Naive thymus-derived CD8-positive, alpha-beta T cell (primary cell): ENCODE measurements at places on chromosomes 3 and 15.

GRCh38 chr3:125591116-125591760 is 4.1 kb downstream of the OSBPL11 start:
- no peak for DNase-seq

DNA sequence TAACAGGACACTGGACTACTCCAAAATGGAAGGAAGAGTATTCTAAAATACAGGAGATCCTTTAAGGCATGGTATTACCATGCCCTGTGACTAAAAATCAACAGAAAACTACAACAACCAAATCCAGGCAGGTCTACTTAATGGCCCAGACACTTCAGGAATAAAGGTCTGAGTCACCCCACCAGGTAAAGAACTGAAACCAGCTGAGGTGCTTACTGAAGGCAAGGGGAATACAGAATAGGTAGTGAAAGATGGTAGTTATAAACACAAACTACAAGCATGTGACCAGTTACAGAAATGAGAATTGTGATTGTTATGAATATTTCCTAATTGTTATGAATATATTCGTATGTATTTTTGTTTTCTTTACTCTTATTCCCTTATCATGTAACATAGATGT is 13.4 kb downstream of the IFT57 start:
- DNase-seq = no peak

- DNase-seq = no peak
These were observed 191.7 kb upstream of the GADL1 start for GRCh38 chr3:31086148-31086547.

DNA sequence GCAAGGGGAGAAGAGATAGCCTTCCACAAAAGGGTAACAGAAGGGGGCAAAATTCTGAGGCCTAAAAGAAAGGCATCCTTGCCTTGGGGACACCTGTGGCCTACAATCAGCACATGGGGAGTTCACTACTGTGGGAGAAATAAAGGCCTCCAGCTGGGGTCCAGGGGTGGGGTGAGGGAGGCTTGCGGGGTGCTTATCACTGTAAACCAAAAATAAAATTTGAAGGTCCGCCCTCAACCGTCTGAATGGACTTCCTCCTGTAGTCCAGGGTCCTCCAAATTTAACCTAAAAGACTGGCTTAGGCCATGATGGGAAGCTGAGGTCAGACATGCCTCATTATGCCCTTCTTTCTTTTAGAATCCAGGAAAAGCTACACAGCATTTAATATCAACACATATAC is 2.1 kb upstream of the POLR2M start:
- no peak for DNase-seq

DNA sequence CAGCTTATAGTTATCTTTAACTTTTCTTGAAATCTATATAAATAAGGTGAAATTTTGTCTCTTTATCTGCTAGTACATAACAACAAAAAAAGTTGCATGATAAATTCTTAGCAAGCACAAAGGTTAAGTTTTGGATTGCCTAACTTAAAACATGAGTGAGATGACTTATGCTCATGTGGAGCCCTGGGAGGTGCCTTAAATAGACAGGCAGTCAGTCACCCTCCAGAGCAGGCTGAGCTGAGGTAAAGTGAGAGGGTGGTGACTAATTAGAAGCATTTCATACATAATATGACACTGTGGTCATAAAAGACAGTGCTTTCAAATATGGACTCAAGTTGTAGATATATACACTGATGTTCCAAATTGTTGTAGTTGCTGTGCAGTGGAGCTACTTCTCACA is 14.6 kb upstream of the MME start:
- no peak for DNase-seq

- no peak for DNase-seq
These were observed 24.6 kb upstream of the GATA2 start for GRCh38 chr3:128517648-128518047.

DNA sequence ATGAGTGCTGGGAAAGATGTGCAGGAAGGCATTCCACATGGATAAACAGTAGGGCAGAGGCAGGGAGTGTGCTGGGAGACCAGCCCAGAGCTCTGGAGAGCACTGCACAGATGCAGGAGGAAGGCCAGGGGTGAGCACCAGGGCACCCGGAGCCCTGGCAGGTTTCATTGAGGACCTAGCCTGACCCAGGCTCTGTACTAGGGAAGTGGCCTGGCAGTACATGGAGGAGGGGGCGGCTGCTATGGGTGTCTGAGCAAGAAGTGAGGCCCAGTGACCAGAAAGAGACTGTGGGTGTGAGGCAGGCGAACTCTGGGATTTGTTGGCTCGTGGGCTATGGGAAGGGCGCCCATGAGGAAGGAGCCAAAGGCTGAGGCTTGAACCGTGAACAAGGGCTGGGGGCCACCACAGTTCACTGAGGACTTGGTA is 139.1 kb downstream of the DNAJB8 start:
- DNase-seq = no peak

DNA sequence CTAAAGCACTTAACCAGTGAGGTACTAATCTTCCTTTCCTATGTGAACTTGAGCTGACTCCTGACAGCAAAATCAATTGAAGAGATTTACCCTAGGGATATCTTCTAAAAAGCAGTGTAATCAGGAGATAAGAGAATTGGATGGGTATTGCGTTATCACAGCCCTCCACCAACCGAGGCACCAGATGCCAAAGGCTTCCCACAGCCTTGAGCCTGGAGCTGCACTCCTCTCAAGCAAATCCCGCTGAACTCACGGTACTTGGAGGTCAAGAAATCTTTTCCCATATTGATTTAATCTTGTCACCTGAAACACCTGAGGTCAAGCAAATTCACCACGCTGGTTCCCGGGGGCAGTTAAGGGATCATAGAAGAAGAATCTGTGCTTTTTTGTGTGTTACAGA is 346.8 kb downstream of the TBL1XR1 start:
- DNase-seq = no peak

- no peak for DNase-seq
These were observed 6.1 kb downstream of the IL17RD start for GRCh38 chr3:57158813-57159738.

- no peak for DNase-seq
These were observed 35.2 kb downstream of the RNF13 start for GRCh38 chr3:149848238-149848637.

DNA sequence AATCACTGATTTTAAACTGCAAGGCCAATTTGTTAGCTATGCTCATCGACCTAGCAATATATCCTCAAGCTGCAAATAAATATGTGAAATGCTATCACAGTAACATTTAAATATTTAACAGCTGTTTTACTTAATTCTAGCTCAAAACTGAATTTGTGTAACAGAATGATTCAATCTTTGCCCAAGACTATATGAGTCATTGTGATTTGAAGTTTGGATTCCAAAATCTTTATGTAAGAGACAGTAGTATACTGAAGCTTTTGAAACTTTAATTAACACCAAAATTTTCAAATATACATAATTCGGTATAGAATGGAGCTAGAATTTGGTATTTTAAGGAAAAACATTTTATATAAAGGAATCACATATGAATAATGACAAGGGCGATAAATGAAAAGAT is 603.0 kb upstream of the ROBO2 start:
- DNase-seq = no peak

GRCh38 chr3:87778876-87779275 is 279.9 kb downstream of the CGGBP1 start:
- DNase-seq = no peak

DNA sequence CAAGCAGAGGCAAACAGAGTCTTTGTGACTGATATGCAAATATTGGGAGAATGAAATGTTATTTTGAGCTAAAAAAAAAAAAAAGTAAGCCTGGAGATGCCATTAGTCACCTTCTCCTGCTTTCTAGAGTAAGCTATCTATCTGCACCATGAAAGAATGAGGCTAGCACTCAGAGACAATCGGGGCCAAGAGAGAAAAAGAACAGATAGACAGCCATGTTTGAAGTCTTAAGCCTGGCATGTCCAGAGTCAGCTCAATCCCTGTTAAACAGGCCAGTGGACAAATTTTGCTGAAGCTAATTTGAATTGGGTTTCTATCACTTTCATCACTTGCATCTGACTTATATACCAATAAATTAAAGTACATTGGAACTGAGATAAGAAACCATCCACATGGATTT is 204.4 kb downstream of the SLC9A9 start:
- no peak for DNase-seq

- DNase-seq = no peak
These were observed 50.0 kb upstream of the TBC1D23 start for GRCh38 chr3:100210772-100211135.

- no peak for DNase-seq
These were observed 48.1 kb upstream of the SMAD3 start for GRCh38 chr15:67017311-67017710.

GRCh38 chr15:89226359-89227221 is 5.2 kb upstream of the RLBP1 start:
- DNase-seq = no peak
